CD4-positive, alpha-beta T cell treated with Interleukin-2 at 100 ng/mL for 4 hours (primary cell): ENCODE measurements at places on chromosomes 2 and 18.

- DNase-seq, result no peak
These were observed at the start of gene TCF7L1 for GRCh38 chr2:85132834-85133637. TSS of gene TCF7L1 (plus strand) at chr2:85133392. CDS start at chr2:85133685, 293 bp downstream.

DNA sequence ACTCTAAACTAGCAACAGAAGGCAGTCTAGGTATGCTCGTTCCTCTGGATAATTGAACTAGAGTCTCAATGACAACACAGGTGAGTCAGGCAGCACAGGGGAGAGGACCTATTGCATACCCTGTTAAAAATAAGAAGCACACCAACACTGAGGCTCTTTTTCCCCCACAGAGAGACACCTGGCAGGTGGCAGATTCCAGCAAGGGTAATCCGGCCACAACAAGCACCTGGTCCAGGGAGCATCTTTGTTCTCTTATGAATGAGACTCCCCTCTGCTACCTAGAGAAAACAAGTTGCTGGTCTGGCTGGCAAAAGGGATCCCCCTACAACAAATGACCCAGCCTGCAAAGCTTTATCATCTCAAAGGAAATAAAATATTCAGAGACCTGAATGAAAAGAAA lies 508.9 kb upstream of the POU3F3 start:
- DNase-seq, result no peak

DNA sequence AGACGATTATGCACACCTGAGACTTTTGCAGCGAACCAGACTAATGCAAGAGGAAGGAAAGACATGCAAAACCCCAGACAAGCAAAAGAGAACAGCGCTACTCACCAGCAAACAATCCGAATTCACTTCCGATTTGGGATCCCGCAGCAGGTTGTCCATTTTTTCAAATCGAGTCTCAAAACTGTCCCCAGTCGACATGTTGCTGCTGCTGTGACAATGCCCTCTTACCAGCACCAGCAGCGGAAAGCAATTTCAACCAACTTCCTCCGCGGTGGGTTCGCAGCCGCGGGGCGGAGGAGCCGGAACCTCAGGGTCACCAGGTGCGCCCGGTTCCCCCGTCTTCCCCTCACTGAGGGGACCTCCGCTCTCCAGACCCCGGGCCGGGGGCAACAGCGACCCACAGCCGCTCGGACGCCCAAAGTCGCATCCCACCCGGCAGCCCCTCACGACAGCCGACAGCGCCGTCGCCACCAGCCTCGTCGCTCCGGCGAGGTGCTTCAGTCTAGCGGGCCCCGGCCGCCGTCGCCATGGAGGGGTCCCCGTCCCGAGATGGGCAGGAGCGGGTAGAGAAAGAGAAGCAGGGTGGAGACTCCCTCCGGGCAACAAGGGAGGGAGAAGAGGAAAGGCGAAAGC lies 784 bp downstream of the ROCK1 start:
- peak; percentile 69 for DNase-seq

- DNase-seq, result no peak
These were observed 50.3 kb upstream of the APCDD1 start for GRCh38 chr18:10404168-10404567.

DNA sequence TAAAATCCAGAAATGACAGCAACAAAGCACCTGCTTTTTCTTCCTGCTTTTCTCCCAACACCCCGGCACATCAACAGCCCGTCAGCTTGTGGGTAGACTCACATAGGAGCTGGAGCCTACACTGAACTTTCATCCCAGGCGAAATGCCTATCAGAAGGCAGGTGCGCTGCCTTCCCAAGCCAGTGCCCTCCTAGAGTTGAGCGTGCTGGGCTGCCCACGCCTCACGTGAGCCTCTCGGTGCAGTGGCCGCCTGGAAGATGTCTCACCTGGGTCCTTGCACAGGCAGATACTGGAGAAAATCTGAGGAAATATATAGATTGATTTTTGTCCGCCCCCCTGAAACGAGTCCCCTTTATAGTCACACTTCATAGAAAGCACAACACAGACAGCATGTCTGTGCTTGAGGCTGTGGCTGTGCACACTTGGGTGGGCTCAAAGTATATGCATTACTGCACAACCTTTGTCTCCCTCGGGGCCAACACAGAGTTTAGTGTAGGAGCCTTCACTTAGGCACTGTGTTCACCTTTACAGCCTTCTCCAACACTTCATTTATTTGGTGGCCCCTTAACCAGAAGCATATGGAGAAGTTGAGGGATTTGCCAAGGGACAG lies 112.5 kb downstream of the SMAD7 start:
- no peak for DNase-seq

DNA sequence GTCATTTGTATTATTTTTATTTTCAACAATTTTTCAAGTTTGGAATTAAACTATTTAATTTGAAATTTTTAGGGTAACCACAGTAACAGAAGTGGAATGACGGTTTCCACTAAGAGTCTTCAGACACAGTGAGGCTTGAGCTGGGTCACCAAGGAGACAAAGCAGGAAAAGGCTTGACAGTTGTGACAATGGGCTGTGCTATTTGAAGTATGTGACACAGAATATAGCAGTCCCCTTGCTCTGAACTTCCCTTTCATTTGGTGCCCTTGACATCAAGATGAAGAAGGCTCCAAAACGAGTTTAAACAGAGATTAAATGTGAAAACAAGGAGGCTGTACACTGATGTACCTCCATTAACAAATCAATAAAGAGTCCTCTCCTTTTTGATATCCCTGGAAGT lies 265.4 kb upstream of the DLGAP1 start:
- no peak for DNase-seq

DNA sequence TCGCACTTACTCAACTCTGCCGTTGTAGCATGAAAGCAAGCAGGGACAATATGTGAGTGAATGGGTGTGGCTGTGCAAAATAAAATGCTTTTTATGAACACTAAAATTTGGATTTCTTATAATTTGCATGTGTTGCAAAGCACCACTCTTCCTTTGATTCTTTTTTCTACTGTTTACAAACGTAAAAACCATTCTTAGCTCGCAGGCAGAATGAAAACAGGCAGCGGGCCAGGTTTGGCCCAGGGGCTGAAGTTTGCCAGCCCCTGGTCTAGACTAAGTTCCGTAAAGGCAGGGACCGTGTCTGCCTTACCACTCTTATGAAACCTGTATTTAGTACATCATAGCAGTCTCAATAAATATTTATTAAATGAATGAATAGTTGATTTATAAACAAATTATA lies 83.7 kb upstream of the SPATS2L start:
- DNase-seq, result no peak

GRCh38 chr2:102101097-102101848 lies 41.3 kb upstream of the IL1R1 start:
- no peak for DNase-seq

DNA sequence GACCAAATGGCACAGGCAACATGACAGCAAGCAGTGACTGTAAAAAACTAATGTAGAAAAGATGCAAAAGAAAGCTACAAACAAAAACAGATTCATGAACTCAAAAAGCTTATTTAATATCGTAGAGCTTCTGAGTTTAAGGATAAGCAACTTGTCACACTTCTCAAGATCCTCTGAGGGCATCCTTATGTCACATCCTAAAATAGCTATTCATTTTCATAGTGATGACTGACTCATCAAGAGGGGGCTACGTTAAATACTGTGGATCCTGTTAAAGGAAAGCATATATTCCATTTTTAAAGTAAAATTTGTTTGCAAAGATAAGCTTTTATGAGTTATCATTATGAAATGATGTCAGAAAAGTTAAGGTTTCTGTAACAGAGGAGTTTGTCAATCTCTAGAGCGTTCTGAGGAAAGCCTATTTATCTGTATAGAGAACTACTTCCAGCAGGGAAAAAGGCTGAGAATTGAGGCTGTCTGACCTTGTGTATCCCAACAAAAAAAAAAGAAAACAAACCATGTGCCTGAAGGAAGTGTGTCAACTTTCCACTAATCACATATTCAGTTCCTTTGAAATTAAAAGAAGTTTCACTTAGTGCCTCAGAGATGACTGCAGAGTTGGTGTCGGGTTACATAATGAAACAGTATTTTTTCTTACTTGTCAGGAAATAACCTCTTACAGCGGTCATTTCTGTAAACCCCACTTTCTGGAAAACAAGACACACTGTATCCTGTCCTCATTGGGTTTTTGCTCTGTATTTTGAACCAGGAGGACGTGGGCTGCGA lies 115.5 kb downstream of the ESCO1 start:
- DNase-seq, result no peak

DNA sequence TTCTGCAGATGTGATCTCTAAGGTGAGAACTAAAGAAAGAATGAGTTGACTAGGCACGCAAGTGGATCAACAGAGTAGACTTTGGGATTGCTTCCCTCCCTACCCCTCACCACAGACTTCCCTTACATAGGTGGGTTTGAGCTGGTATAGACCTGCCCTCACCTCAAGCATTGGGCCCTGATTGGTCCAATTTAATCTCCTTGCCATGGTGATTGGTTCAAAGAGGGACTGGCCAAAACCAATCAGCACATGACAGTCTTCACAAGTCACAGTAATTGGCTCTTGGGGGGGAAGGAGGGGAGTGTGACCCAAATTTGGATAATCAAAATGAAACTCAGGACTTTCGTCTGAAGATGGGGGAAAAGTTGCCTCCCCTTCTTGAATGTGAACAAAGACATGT lies 36.6 kb upstream of the LNPK start:
- DNase-seq, result no peak

DNA sequence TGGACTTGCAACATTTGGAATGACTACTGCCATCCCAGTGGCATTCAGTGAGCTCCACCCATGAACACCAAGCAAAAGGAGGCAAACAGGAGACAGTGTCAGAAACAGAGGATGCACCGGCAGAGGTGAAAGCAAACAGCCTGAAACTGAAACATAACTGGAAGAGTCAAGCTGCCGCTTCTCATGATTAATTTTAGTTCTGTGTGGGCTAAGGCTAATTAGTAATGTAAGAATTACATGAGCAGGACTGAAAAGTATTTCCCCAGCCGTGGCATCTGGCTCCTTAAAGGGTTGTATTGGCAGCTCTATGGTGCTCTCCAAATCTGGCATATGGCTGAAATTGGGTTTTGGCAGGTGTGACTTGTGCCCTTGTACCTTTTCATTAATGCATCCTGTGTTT lies 1108.1 kb downstream of the TSN start:
- no peak for DNase-seq

- DNase-seq, result no peak
These were observed 24.6 kb downstream of the RTP5 start for GRCh38 chr2:241894056-241894641.

DNA sequence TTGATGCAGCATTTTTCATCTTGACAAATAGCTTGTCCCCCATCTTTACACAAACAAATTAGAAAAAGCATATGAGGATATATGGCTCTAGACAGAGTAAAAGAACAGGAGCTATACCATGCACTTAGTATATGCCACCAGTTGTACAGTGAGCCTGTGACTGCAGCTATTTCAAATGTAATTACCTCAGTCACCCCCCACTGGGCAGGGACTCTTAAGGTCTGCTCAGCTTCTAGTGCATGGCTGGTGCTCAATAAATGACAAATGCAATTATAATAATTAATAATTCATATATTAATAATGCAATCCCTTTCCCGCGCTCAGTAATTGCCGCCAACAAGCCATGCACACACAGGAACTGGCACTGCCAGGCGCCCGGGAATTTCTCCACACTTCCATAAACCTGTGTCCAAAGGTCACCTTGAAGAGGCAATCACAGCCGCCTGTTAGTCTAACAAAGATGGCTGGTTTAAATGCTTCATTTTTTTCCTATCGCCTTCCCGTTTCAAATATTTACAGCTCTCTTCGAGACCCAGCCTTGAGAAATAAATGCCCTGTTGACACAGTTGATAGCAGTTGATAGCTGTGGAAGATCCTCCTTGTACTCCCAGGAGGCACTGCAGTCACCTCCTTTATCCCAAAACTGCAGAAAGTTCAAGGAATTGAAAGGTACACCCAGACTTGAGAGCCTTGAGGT lies 156.6 kb downstream of the INO80D start:
- DNase-seq, result no peak

DNA sequence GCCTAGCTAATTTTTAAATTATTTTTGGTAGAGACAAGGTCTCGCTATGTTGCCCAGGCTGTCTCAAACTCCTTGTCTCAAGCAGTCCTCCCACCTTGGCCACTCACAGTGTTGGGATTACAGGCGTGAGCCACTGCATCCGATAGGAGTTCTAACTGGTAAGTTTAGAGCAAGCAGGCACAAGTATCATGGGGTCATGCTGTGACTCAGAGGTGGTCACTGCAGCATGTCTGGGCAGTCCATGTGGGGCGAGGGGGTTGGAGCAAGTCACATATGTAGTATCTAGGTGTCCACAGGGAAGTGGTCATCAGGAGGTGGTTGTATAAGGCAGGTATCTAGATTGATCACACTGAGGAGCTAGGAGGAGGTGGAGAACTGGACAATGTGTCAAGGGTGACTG lies 22.7 kb upstream of the STARD7 start:
- no peak for DNase-seq

DNA sequence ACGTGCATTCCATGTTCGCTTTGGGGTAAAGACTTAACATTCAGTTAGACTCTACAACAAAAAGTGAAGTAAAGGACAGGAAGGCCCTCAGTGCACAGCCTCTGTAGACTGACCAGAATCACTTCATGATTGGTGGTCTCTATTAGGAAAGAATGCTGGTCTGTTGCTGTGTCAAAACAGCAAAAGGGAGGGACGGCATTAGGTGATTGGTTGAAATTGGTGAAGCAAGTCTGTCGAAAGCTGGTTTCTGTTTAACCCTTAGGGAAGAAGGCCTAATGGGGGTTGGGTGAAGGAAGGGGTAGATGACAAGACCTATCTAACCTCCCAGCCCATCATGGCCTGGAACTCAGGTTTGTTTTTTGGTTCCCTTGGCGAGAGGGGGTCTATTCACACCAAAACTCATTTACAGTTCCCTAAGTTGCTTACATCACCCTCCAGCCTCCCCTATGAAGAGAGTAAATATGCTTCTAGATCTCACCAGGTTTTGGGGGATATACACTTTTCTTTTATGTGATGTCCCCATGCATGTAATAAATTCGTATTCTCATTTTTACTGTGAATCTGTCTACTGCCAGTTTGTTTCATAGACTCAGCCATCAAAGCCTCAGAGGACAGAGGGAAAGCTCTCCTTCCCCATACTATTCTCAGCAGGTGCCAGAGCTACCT lies 65.6 kb downstream of the TMEM17 start:
- no peak for DNase-seq

DNA sequence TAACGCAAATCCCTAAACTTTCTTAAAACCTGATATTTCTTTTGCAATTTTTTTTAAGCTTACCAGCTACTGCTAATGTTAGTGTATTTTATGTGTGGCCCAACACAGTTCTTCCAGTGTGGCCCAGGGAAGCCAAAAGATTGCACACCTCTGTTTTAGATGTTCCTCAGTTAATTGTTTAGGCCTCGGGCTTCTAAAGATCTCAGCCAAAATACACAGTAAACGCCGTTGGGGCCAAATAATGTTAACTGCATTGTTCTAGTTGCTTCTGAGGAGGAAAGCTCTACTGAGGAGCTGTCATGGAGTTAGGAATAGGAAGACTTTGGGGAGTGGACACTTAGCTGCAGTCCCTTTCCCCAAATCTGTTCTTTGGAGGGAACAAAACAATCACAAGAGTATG lies 2.0 kb downstream of the HSPE1 start:
- no peak for DNase-seq

- no peak for DNase-seq
These were observed 3.3 kb upstream of the ALLC start for GRCh38 chr2:3654531-3655225.

GRCh38 chr18:9704233-9705118 lies 3.6 kb upstream of the RAB31 start:
- DNase-seq, result no peak

GRCh38 chr2:152715112-152715511 lies 2.1 kb downstream of the PRPF40A start:
- DNase-seq, result no peak
